ENCODE measurements at places on chromosomes 2 and 18.

DNA sequence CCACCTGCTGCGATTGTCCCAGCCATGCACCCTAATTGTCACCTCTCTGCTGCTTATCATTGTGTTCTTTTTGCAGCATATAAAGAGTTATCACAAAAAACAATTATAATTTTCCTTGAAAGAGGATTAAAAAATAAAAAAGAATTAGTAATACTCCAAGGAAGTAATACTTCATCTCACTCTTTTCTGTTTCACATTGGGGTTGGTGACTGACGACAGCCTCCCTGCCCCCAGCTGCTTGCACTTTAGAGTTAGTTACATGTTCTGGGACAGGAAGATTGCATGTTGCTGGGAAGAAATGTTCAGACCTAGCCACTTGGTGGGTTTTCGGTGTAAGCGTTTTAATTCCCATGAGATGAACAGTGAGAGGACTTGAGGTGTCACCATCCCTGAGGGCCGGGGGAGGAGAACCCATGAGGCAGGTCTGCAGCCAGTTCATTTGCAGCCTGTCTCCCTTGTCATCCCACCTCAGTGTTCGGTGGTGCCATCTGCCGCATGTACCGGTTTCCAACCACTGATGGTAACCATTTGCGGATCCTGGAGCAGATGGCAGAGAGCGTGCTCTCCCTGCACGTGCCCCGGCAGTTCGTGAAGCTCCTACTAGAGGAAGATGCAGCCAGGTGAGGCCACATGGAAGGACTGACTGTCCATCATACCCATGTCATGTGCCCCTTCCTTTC is 69.1 kb downstream of the COA5 start:
- DNase-seq, result no peak

- DNase-seq, result no peak
Observed at GRCh38 chr2:48482313-48482712, 47.6 kb upstream of the STON1 start.

GRCh38 chr2:15191789-15192188 is 369.3 kb downstream of the NBAS start:
- DNase-seq, result no peak

GRCh38 chr2:218217360-218218267 is 625 bp downstream of the ARPC2 start:
- no peak for DNase-seq

DNA sequence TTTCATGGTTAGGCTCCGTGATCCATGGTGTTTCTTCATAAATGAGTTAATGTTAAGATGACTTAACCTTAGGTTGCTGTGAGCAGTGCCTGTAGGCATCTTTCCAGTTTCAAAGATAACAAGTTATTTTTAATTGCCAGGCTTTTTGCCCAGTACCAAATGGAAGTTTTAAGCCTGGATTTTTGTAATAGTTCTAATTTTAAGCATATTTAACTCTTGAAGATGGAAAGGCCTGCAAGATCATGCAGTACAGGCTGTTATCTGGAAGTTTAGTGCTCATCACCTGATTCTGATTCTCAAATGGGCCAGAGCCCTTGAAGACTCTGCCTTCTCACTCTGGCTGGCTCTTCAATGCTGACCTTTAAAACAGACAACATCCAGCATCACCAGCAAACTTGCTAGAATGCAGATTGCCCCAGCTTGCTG is 141.3 kb downstream of the NCK2 start:
- DNase-seq, result no peak

GRCh38 chr2:195642679-195643068 is 14.4 kb upstream of the SLC39A10 start:
- DNase-seq, result no peak

- no peak for DNase-seq
Observed at GRCh38 chr2:239667431-239667985, 266.7 kb upstream of the HDAC4 start.

DNA sequence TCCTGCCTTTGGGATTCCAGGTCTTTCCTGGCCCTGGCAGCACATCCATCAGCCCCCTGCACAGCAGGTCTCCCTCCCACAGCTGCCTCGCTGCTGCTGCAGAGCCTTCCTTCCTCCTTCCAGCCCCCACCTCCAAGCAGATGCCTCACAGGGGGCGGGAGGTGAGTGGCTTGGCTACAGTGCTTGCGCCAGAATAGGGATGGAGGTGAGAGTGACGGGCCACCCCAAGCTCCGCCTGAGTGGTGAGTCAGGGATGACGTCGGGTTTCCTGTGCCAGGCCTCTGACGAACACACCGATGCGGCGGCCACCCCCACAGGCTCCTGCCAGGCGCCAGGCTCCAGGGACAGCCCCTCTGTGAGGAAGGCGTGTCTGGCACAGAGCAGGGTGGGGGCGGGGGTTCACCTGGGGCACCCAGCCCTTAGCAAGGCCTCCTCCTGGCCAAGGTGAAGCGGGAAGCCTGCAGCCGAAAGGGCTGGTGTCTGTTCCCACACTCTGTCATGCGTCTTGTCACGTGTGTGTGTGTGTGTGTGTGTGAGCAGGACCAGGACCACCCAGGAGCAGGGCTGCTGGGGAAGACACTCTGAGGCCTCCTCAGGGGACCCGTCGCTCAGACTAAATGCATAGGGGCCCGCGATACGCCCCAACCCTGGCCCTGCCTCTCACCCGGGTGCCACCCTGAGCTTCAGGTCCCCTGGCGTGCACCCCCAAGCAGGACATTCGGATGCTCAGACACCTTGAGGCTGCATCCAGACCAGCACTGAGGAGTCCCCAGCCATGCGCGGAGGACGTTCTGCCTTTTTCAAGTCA is 3.4 kb upstream of the DUSP2 start:
- no peak for DNase-seq

DNA sequence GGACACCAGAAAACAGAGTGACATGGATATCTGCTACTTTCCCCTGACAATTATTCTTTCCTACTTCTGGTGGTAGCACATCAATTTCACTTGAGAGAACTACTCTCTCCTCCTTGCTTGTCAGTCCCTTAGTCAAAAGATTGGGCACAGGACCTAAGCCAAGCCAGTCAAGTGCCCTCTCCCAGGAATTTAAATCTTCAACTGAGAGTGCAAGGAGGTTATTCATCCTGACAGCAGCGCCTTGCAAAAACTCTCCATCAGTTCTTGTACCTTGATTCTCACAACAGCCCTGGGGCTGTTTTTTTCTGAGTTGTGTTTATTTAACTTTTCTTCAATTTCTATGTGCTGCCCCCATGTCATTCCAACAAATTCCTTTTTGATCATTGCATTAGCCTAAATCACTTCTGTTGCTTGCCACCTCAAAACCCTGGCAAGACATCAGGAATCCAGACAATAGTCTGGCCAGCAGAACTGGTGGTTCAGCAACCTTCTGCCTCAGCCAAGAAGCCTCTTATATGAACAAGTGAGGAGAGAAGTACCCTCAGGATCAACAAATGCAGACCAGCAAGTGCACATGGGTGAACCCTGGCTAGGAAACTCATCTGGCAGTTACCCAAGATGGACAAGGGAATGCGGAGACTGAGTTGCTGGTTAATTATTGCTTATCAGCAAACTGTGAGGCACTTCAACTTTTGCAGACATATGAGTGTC is 19.4 kb downstream of the COL4A3 start:
- no peak for DNase-seq

DNA sequence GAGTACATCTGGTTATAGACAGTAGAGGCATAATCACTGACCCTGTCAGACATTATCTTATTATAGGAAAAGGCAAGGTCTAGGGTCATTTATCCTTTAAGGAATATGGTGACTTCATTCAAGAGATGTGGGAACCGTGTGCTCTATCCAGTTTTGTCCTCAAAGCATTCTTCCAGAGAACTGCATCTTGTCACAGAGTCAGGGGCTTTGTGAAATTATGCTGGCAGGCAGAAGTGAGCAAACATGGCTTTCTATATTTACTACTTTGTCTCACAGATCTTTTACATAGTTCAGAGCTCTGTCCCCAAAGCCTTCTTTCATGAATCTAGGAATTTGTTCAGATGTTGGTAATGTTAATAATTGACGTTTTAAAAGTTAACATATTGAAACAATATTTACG is 177.4 kb downstream of the ASXL3 start:
- no peak for DNase-seq

DNA sequence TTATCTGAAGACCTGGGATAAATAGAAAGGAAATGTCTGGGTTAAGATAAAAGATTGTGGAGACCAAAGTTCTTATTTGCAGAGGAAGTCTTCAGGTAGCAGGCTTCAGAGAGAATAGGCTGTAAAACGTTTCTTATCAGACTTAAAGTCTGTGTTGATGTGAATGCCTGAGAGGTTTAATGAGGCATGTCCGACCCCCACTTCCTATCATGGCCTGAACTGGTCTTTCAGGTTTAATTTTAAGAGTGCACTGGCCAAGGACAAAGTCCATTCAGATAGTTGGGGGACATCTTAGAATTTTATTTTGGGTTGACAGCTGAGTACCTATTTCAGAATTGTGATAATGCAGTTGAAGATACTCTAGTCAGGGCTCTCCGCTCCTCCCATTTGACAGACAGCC is 92.1 kb downstream of the ATL2 start:
- DNase-seq, result no peak

DNA sequence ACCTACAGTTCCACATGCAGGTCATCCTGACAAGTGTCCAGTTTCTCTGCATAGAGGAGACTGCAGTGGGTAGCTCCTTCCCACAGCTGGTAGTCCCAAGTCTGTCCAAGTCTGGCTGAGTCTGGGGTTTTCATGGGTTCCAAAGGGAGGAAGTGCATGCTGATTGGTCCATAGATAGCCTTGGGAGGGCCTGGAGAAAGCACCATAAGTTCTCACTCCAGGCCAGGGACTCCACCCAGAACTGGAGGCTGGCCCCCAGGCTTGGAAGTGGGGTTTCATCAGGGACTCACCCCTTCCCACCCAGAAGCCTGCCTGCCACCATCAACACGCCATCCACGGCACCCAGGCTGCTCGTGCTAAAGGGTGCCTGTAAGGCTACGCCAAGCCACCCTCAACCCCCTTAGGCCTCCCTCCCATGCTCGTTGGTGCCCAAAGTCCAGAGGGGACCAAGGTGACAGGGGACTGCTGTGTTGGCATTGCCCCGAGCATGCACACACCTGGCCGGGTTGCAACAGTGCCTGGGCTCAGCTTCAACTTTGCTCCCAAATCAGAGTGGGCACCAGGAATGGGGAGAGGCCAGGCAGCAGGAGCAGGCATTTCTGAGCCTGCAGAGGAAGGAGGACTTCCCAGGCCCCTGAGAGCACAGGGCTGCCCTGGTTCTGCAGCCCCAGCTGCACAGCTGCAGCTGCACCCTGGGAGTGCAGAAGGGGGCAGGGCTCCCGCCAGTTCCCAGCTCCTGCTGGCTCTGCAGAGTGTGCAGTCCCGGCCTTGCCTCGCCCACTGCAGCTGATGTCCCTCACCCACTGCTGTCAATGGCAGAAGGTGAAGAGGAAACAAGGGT is 116.5 kb upstream of the MAP2 start:
- DNase-seq, result no peak

DNA sequence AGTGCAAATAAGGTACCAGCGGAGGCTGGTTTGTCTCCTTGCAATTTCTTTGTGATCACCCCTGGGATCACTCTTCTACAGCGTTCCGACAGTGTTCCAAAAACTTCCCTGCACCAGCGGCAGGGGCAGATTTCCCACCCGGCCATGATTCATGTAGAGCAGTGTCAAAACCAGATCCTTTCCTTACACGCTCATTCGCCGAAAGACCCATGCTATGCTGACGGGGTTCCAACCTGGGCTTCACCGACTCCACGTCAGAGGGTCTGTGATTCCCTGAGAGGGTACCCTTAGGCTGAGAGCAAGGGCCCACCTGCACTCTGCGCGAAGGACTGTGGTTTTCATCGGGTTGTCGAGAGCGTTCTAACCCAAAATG is 423 bp upstream of the TTC27 start:
- no peak for DNase-seq

DNA sequence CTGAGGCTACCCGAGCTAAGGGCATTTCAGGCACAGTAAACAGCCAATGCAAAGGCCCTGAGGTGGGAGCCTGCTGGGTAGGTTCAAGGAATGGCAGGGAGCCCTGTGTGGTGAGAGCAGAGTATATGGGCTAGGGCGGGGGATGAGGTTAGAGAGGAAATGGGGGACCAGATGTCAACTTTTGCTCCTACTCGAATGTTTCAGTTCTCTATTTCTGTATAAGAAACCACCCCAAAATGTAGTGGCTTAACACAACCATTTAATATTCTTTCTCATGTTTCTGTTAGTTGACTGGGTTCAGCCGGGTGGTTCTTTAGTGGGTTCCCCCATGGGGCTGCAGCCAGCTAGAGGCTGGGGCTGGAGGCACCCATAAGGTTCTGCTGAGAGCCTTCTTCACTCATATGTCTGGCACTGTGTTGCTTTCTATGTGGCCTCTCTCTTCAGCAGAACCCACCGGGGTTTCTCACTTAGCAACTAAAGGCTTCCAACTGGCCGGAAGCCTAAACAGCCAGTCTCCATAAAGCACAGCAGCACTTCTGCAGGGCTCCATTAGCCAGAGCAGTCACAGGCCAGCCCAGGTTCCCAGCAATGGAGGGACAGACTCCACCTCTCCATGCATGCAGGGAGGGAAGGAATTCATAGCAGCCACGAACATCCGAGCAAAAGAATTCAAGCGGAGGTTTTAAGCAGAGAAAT is 5.6 kb upstream of the ATOH8 start:
- no peak for DNase-seq

GRCh38 chr2:196169516-196169915 is 1.9 kb downstream of the STK17B start:
- DNase-seq, result no peak

- DNase-seq, result no peak
Observed at GRCh38 chr2:16973586-16974286, 308.1 kb upstream of the CYRIA start.

GRCh38 chr2:166494140-166494624 is at the start of gene SCN7A:
Gene SCN7A (minus strand): TSS chr2:166494249. CDS start chr2:166477696, 16,553 bp downstream.
- DNase-seq, result no peak

- DNase-seq, result no peak
Observed at GRCh38 chr18:41145516-41145915, 809.5 kb upstream of the PIK3C3 start.

DNA sequence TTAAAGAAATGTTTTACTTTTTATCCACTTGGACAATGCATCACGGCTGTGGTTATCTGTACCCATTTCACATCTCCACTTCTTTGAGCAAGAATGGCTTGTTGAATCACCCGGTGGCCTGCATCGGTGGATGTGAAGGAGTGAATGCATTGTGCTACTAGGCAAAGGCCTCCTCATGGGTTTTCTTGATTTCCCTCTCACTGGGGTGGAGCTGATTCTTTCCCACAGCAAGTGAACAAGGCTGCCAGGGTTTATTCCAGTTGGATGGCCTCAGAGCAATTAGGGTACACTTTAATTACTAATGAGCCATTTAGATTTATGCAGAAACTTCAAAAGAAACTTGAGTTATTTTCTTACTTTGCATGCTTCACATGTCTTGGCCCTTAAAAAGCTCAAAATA is 387.1 kb downstream of the RND3 start:
- no peak for DNase-seq

DNA sequence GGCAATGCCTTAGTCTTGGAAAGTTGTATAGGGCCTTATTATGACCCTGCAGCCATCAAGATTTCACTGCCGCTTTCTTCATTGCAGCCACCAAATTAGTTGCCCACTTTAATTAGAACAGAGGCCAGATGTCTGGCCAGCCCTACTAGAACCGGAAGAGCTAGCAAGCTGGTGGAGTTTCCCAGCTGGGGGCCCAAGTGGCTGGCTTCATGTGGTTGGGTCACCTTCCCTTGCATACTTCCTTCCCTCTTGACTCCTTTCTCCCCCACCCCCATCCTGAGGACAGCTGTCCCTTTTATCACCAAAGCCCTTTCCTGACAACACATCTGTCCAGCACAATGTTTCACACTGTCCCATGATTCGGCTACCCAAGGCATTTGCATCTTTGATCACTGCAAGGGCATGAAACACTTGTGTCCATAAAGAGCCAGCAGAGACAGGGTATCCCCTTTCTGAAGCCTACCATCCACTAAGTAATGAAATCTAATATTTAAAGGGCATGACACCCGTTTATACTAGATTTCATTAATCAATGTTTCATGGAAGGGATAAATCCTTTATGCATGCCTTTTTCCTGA is 187.2 kb downstream of the BCL11A start:
- no peak for DNase-seq

All from cortex of kidney (tissue), 1 donor.